ENCODE measurements at places on chromosomes 5 and 9.

DNA sequence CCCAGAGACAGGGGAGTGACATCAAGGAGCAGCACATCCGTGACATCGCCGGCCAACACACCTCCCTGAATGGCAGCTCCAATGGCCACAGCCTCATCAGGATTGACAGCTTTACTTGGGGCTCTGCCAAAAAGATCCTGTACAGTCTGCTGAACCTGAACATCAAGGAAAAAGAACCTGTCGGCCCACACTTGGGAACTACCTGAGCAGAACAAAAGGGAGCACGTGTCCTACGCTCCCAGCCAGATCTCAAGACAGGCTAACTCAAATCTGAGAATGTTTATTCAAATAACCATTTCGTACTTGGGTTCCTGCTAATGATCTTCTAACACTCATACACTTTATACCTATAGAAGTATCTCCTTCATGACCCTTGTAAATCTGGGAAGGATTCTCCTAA is 15.3 kb downstream of the HSPA9 start:
- DNase-seq = no peak

GRCh38 chr9:135410831-135411473 is 68.6 kb upstream of the PPP1R26 start:
- DNase-seq = no peak

- no peak for DNase-seq
Measured at GRCh38 chr5:142156839-142157463, 48.4 kb downstream of the NDFIP1 start.

GRCh38 chr5:41940641-41941040 is 15.6 kb downstream of the FBXO4 start:
- DNase-seq = no peak

DNA sequence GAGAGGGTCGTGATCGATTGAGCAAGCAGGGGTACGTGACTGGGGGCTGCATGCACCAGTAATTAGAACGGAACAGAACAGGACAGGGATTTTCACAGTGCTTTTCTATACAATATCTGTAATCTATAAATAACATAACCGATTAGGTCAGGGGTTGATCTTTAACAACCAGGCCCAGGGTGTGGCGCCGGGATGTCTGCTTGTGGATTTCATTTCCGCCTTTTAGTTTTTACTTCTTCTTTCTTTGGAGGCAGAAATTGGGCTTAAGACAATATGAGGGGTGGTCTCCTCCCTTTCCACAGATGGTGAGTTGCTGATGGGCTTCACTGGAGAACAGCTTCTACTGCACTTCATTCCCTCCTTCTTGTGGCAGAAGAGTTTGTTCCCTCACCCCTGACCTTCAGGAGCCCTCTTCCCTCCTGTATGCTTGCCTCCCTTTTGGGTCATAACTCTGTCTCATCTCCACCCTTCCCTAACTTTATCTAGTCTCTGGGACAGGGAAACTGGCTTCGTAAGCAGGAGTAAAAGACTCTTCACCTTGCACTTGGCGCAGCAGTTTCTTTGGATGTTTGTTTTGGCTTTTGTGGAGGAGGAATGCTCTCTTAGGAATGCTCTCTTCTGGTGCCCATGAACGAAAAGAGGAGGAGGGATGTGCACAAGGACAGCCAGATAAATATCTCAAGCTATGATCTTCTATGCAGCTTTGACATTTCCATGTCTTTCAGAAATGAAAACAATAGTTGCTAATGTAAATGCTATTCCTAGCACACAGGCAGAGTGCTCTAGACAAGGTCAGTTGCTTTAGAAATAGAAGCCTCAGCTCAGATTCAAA is 139.8 kb upstream of the RPS23 start:
- DNase-seq = no peak

- no peak for DNase-seq
Measured at GRCh38 chr5:108769352-108769751, 21.7 kb downstream of the FER start.
